ENCODE measurements at places on chromosomes 6 and 20.

DNA sequence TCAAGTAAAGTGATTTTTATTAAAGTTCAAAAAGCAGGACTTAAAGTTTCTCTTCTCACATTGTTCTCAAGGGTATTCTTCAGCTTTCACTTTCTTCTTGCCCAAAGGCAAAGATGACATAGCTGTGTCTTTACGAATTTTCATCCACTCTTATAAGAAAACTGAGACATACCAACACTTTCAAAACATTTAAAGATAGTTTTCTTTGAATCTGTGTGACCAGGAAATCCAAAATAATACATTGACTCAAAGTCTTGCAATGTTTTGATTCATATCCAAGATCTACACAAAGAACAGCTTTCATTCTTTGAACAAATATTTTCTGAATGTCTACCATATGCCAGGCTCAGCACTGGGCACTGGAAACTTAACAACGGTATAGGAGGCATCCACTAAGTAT lies 117.9 kb downstream of the SIM1 start:
- DNase-seq: no peak

DNA sequence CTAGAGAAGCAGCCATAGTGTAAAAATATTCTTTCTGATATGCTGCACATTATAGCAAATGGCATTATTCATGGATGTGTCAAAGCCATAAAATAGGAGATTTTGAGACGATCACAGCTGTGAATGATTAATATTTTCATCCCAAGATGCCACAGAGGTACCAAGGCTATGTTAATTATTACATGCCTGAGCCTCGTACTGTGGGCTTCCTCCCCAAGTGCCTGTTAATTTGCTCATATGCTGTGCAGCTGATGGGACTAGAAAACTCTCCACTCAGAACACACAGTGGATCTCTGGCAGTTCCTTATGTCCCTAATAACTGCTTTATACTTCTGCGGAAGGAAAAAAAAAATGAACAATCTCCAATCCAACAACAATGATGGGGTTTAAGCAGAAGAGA lies 184.9 kb upstream of the TSHZ2 start:
- DNase-seq: no peak

DNA sequence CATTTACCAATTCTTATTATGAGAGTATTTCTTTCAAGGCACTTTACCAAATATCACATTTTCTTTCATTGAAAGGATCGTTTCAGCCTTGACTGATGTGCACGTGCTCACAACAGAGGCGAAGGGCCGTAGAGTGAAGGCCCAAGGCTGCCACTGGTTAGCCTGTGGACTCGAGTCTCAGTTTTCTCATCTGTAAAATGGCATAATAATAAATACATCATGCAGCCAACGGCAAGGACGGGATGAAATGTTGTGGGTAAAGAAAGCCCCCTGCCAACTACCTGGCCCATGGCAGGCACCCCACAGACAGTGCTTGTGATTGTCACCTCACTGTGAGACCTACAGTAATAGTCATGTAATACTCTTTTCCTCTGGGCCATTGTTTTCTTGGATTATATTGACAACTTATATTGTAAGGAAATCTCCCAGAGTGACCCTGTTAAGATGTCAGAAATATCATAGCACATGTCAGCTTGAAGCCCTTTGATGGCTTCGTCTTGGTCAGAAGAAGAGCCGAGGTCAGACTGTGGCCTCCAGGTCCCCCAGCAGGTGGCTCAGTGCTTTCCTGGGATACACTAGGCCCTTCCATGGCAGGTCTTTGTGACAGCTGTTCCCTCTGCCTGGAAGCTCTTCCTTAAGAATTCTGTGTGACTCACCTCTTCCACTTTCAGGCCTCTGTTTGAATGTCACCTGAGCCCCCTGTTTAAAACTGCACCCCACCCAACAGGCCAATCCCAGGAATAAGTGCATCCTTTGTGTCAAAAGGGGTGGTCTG lies 36.3 kb downstream of the FAM50B start:
- DNase-seq: no peak

DNA sequence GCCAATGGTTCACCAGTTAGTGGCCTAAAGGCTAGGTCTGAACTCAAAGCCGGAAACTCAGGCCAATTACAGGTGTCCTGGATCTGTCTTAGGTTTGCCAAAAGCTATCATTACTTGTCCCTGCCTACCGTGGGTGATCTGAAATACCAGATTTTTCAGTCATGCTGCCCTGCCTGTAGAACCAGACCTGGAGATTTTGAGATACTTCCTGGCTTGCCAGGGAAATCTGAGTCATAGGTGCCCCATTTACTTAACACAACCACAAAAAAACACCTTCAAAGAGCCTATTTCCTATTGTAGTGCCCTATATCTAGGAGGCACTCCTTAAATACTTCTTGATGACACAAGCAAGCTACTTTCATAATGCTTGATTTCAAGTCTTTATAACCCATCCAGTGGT lies 13.9 kb upstream of the RANBP9 start:
- DNase-seq: no peak

DNA sequence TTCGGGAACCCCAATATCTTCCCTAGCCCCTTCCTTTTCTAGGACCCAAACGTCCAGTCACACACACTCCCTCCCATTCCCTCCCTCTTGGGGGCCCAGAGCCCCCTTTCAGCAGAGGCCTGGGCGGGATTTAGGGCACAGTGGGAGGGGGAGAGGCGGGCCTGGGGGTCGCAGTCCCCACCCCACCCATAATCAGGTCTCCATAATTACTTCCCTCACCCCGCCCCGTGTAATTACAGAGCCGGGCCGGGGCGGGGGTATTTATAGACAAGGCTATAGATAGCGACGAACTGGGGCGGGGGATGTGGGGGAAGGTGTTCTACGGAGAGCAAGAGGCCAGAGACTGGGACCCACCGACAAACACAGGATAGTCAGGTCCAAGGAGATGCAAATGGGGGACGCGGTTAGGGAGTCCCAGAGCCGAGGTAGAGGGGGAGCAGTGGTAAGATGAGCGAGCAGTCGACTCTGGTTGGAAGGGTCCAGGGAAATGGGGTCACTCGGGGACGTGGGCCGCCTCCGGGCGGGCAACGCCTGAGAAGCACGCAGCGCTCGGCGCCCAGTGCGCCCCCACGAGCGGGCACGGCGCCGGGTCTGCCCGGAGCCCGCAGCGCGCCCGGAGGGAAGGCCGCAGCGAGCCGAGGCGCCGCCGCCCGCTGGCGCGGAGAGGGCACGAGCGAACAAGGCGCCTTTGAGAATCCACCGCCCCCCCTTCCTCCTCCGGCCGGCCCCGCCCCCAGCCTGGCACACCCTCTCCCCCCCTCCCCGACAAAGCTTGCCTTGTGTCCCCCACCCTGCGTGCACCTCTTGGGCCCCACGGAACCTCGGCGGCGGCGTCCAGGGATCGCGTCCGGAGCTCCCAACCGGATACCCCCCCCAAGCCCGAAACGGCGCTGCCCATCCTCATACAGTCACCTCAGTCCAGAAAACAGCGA lies 670 bp upstream of the COL11A2 start:
- DNase-seq: no peak
